ENCODE measurements at places on chromosomes 12 and 14.

- no peak for DNase-seq
Observed at GRCh38 chr14:67387195-67387594, 24.8 kb downstream of the PLEK2 start.

DNA sequence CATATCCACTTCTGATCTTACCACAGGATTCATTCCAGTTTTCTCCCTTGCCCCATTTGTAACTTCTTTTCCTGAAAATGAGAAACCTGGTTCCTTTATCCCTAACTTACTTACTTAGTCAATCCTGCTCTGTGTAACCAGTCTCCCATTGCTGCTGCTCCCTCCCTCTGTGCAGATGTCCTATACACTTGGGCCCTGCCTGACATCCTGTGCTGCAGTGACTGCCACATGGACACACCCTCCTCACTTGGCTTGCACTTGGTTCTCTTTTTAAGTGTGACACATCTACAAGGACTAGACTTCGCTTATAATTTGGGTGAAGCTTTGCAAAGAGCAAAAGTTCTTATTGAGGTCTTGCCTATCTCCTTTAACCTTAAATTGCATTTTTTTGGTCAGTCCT lies 51.4 kb downstream of the FGD4 start:
- no peak for DNase-seq

- no peak for DNase-seq
Observed at GRCh38 chr12:102549691-102550090, 69.3 kb upstream of the IGF1 start.

- DNase-seq, result no peak
Observed at GRCh38 chr12:41946106-41946505, 198.6 kb downstream of the GXYLT1 start.

GRCh38 chr14:36848213-36848612 lies 186.6 kb downstream of the PAX9 start:
- no peak for DNase-seq

DNA sequence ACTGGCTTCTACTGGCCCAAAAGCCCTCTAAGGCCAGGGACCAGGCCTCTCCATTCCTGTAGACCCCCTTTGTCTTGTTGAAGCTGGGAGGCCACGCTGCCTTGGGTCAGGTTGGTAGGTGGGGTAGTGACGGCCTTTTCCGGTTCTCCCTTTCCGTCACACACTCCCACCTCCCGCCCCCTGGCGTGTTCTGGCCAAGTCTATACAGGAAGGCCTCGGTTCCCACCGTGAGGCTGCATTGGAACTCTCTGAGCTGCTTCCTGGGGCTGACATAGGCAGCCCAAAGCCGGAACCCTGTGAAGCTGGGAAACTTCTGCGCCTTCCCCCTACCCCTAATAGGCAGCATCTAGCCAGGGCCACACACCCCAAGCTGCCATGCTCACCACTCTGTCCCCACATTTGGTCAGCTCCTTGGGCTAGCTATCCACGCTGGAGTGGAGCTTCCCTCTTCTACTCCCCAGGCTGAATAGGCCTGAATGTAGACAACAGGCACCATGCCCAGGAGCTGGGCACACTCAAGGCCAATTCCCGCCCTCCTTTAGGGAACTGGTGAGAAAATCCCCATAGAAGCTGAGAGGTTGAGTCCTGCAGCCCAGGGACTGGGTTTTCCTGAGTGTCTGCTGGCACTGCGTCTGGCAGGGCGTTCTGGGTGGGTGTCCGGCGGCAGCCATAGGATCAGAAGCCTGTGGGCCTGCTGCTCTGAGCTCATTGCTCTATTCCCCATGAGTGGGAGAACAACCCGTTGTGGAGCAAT lies 35.7 kb downstream of the RIN3 start:
- no peak for DNase-seq

DNA sequence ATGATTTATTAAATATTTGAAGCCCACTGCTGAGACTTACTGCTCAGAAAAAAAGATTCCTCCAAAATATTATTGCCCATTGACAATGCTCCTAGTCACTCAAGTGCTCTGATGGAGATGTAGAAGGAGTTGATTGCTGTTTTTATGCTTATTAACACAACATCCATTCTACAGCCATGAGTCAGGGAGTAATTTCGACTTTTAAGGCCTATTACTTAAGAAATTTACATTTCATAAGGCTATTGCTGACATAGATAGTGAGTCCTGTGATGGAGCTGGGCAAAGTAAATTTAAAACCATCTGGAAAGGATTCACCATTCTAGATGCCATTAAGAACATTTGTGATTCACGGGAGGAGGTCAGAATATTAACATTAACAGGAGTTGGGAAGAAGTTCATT lies 5.2 kb downstream of the KCNJ8 start:
- no peak for DNase-seq

GRCh38 chr12:6426882-6427671 lies 17.7 kb upstream of the CD27 start:
- DNase-seq, result peak; percentile 88

- no peak for DNase-seq
Observed at GRCh38 chr14:93717668-93718320, 70.5 kb downstream of the PRIMA1 start.

DNA sequence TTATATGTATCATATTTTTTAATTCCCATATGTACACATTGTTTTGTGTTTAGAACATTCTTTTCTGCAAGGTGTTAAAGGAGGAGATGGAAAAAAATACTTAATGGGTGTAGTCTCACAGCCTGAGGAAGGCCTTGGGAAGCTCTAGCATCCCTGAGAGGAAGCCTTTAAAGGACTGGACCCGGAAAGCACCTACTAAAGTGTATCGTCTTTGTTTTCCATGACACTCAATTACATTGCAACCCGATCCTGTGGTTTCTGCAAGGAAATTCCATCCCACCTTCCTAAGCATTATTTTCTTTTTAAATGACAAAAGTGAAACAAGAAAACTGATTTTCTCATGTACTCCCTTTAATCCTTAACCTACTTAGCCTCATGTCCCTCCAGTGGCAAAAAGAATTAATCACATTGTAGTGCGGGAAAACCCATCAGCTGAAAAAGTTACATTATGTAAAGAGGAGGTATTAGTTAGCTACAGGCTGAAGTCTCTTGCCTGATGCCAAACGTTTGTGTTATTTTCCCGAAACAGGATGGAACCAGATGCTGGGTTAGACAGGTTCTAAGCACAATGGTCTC lies 147.8 kb upstream of the CPSF6 start:
- no peak for DNase-seq

DNA sequence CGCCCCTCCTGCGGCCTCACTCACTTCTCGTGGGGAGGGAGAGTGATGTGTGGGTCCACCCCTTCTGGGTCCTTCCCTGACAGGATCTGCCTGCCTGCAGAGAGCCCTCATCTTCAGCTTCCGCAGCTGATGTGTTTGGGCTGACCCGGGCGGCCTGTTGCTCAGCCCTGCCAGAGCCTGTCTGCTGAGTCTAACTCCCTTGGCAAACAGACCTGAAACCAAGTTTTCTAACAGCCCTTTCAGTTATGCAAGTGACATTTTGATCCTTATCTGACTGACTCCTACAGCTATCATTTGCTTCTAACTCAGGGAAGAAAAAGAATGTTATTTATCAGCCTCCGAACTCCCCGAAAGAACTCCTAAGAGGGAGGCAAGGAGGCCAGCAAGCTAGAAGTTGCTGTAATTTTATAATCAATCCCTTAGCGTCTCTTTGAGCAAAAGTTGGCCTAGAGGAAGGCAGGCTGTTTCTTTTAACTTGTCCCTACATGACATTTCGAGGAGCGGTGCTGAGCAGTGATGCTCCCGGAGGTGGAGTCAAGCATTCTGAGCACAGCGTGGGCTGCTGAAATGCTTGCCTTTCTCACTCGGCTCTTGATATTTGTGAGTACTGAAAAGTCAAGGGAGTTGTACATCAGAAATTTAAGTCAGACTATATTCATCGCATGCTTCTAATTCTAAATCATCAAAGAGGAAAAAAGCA lies 31.5 kb upstream of the CACNA2D4 start:
- DNase-seq, result no peak

- no peak for DNase-seq
Observed at GRCh38 chr12:91620992-91621391, 438.4 kb upstream of the DCN start.

- no peak for DNase-seq
Observed at GRCh38 chr12:52142431-52142830, 49.4 kb downstream of the KRT80 start.

All from activated CD4-positive, alpha-beta T cell treated with anti-CD3 and anti-CD28 coated beads for 24 hours (primary cell).